NCI-H2171 (cell line): ENCODE measurements at places on chromosomes 1 and 21.

GRCh38 chr1:234748066-234748465 is 138.1 kb upstream of the IRF2BP2 start:
- no peak for DNase-seq

- no peak for DNase-seq
These were observed 49.7 kb upstream of the NEK7 start for GRCh38 chr1:198107091-198107501.

- peak; percentile 47 for DNase-seq
These were observed 6.6 kb upstream of the PEX19 start for GRCh38 chr1:160291248-160292220.

DNA sequence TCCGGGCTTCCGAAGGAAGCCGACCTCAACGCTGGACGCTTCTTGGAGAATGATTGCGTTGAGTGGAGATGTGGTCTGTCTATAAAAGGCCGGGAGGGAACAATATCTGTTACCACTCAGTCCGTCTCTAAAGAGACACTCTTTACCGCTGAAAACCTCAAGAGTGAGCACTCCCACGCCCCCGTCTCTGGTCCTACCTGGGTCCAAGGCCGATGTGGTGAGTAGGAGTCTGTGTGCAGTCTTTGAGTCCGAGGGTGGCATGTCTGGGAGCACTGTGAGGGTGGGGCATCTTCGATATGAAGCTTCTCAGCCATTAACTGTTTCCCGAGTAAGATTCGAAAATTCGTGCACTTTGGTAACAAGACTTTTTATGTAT is 576 bp downstream of the ZFP69 start:
- DNase-seq, result no peak

GRCh38 chr1:70754701-70755100 is 292.9 kb downstream of the PTGER3 start:
- DNase-seq, result no peak

DNA sequence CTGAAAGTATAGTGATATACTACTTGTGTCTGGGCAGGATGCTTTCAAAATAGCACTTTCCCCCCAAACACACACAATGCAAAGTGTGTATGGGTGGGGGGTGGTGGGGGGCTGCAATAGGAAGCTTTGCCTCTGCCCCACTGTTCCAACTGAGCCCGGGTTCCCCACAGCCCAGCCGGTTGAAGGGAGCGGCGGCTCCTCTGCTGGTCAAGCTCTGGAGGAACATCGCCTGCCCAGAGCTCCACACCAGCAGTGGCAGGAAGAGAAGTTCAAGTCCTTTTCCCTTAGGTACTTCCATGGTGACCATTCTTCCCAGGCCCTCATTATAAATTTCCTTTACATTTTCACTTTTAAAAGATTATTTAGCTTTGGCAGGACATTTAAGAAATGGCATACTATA is 74.9 kb downstream of the CAPZB start:
- DNase-seq, result no peak

GRCh38 chr1:28819020-28819419 is 7.0 kb downstream of the OPRD1 start:
- DNase-seq, result no peak

GRCh38 chr1:145985502-145986439 is 10.6 kb downstream of the TXNIP start:
- peak; percentile 43 for DNase-seq

- no peak for DNase-seq
These were observed 79.3 kb downstream of the SH3BGR start for GRCh38 chr21:39531064-39531463.

DNA sequence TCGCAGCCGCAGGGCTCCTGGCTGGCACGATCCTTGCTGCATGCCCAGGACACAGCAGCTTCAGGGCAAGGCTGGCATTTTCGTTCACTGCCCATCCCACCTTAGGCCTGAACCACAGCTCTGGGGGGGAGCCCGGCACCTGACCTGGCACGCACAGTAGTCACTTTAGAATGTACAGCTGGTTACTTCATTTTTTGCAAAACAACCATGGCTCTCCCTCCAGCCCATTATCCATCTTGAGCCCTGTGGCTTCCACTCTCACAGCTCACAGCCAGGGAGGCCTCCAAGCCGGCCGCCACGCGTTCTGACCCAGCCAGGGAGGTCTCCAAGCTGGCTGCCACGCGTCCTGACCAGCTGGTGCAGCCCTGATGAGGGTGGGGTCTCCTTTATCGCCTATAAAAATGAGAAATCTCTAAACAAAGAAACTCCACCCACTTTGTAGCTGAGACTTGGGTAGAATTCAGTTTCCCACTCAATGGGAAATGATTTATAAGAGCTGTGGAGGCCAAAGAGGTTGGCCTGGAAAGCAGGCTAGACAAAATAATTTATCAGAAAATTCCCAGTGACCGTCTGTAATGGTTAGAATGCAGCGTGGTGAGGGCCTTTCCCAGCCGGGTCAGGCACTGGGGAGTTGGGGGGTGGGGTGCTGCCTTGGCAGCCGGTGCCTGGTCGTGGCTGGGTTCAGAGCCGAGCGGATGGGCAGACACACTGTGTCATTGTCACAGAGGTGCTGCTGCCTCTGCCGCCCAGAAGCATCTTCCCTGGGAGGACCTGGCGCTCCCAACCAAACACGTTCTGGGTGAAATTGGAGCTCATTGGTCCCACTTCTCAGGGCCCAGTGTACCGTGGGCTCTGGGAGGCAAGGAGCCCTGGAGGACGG is 54.6 kb upstream of the ACTRT2 start:
- DNase-seq, result no peak

DNA sequence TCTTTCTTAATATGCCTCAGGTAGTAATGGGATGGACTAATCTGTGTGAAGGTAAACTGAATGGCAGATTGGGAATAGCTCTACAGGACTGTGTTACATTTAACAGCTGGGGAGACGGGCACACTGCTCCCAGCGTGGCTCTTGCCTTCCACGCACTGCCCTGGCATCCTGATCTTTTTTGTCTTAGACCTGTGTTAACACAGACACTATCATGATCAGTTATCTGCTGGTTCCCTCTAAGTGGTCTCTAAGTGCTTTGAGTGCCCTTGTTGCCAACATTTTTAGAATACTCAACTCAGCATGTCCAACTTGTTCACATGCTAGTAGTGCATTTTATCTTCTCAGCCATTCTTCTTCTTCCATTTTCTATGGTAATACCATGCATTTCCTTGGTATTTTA is 208.1 kb downstream of the RYR2 start:
- DNase-seq, result no peak

DNA sequence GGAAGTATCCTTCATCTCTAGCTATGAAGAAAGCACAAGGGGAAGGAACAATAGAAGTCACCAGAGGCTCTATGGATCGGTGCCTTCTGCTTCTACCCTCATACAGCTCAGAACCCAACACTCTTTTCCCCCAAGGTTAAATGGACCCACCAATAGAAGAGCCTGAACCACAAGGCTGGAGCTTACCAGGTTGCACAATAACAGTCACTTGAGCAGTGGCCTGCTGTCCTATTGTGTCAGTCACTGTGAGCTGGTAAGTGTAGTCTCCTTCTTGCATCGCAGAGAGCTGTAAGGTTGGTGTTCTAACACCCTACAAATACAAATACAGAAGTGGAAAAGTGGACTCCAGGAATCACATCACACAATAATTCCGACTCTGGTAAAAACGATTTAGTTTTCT is 103.0 kb downstream of the KIAA0319L start:
- no peak for DNase-seq

DNA sequence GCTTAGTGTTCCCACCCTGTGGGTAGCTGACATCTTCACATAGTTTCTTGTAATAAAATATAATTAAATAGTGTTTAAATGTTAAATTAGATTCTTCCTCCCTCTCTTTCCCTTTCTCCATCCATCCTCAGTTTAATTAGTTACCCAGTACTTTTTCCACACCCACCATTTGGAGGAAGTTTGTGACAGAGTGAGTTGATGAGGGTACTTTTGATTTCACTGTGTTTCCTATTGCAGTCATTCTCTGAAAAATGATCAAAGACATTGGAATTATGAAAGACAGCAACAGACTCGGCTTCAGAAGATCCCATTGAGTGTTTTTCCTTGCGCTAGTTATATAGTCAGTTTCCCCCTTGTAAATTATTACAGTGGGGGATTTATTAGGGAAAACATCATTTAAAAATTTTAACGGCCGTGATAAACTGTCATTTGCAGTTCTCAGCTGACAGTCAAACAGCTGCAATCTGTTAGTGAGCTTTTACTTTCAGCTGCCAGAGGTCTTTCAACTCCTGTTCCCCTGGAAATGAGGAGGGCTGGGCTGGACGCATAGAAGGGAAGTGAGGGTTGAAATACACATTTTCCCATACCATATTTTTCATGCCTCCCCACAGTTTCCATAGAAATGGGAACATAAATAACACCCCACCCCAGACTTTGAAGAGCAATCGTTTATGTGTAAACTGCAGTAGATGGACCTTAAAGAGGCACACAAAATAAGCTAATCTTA is 61.3 kb upstream of the CACYBP start:
- no peak for DNase-seq

- no peak for DNase-seq
These were observed 234.8 kb downstream of the HMCN1 start for GRCh38 chr1:185969028-185969427.

- no peak for DNase-seq
These were observed 433 bp downstream of the TMEM200B start for GRCh38 chr1:29123053-29123886.

DNA sequence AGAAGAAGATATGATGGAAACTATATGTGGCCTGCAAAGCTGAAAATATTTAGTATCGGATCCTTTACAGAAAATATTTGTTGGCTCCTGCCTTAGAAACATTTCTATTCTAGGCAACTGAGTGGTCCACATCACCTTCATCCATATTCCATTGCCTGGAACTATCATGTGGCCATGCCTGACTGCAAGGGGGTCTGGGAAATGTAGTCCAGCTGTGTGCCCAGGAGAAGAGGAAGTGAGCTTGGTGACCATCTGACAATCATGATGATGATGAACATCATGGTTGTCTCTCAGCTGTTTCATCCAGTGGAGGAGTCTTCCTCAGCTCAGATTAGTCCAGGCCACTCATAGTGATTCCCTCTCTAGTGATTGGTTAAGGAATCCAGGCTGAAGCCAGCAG is 61.8 kb upstream of the IFNLR1 start:
- DNase-seq, result no peak

GRCh38 chr1:150493175-150493574 is 6.0 kb downstream of the TARS2 start:
- DNase-seq, result no peak

- DNase-seq, result no peak
These were observed 1.3 kb downstream of the USP1 start for GRCh38 chr1:62438163-62438562.

DNA sequence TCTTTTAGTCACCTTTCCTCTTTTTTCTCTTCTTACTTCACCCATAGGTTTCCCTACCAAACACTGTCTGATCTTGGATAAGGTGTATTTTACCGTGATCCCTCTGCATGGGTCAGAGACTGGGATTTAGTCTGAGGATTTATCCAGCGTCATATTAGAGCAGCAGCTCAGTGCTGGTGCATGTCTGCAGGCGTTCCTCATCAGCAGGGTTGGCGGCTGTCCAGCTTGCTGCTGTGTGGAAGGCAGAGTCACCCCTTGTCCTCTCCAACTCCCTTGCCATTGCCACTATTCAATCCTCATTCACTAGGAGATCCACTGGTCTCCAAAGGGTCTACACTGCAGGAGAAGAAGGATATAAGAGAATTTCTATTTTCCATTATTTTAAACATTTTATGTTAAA is 7.3 kb upstream of the FAM78B start:
- DNase-seq, result no peak

DNA sequence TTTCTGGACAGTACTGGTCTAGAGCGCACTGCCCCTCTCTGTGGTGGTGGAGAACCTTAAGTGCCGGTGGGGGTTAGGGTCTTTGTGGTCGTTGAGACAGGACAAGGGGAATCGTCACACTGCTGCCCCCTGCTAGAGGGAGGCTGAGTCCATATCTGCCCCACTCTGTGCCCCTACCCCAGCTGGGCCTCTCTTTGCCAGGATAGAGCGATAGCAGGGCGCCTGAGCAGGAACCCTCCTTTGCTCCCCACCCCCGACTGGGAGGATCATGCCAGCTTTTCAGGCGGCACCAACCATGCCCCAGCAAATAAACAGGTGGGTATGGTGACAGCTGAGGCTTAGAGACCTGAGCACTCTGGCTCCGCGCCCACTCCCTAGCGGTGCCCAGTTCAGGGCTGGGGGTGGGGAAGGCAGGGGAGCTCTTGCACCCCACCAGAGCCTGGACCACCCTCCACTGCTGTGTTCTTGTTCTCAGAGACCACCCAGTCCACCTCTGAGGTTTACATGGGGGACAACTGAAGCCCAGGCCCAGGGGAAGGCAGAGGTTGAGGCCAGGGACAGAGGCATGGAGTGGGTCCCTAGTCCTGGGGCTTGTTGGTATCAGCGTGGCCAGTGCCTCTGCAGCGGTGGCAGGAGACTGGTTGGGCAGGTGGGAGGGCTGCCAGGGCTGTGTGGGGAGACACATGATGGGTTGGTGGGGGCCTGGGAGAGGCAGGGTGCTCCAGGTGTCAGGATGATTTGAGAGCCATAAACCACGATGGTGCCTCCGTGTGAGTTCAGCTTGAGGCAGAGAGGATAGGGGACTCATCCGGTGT is 1.6 kb downstream of the PADI2 start:
- DNase-seq, result no peak

GRCh38 chr1:1360506-1361169 is 2.3 kb upstream of the MXRA8 start:
- no peak for DNase-seq

DNA sequence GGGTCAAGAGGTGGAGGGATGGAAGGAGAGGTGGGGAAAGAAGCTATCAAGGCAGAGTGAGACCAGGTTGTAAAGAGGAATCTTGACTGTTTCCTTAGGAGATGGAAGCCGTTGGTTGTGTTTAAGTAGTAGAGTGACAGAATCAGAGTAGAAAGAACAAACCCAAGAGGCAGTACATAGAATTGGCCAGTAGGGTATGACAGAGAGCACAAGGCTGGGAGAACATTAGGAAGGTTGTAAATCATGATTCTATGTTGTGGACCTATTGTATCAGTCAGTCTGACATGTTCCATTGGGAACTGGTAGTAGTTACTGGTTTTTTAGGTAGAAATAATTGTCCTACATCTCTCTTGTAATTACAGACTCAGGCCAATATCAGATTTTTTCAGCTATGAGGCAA is 486.9 kb upstream of the USP24 start:
- no peak for DNase-seq
